ENCODE measurements at places on chromosomes 1 and 21.

GRCh38 chr1:8554956-8555534 lies 237.1 kb downstream of the SLC45A1 start:
- DNase-seq = peak; percentile 86

GRCh38 chr1:34736692-34737091 lies 18.2 kb upstream of the GJB5 start:
- no peak for DNase-seq

DNA sequence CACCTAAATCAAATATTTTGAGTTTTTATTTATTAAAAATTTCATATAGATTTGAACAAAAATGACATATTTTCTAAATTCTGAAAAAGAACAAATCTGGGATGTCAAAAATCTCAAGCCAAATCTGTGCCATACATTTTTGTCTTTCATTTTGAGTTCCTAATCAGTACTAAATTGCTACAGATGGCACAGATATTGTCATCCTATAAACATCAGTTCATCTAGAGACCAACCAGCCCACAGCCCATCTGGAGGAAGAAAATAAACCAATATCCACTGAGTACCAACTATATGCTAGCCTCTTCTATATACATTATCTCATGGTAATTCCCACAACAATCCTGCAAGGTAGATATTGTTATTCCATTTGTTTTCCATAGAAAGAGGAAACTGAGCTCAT lies 156.8 kb upstream of the ATP1B1 start:
- DNase-seq = no peak

GRCh38 chr1:202632241-202632640 lies 78.0 kb downstream of the SYT2 start:
- no peak for DNase-seq

GRCh38 chr1:232599178-232600041 lies 30.5 kb downstream of the SIPA1L2 start:
- peak; percentile 36 for DNase-seq

GRCh38 chr1:227728059-227728891 lies 6.8 kb downstream of the JMJD4 start:
- DNase-seq = peak; percentile 58

GRCh38 chr21:41850085-41850484 lies 29.1 kb downstream of the PRDM15 start:
- no peak for DNase-seq

DNA sequence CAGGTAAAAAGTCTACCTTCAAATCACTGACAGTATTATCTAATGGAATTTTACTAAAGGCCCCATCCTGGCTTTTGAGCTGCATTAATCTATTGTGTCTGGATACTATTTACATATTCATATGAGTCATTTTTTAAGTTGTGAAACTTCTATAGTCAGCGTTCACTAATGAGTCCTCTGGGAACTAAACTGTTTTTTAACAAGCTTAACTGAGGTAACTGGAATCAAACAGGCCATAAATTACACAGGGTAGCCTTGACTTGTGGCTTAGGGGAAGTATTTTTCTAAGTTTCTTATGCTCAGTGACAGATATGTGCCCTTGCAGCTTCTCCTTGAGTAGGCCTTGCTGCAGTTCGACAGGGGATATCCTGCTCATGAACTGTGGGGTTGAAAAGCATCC lies 68.8 kb downstream of the JMJD4 start:
- DNase-seq = no peak

GRCh38 chr1:223426936-223427335 lies 33.7 kb downstream of the CCDC185 start:
- no peak for DNase-seq

DNA sequence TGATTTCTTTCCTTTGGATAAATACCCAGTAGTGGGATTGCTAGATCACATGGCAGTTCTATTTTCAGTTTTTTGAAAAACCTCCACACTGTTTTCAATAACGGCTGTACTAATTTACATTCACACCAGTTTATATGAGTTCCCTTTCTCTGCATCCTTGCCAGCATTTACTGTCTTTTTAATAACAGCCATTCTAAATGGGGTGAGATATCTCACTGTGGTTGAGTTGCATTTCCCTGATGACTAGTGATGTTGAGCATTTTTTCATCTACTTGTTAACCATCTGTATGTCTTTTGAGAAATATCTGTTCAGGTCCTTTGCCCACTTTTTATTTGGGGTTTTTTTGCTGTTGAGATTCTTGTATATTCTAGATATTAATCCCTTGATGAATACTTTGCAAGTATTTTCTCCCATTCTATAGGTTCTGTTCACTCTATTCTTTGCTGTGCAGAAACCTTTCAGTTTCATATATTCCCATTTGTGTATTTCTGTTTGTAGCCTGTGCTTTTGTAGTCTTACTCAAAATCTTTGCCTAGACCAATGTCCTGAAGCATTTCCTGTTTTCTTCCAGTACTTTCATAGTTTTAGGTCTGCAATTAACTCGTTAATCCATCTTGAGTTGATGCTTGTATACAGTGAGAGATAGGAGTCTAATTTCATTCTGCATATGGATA lies 7.3 kb downstream of the HENMT1 start:
- no peak for DNase-seq

GRCh38 chr1:107153014-107153413 lies 12.2 kb downstream of the NTNG1 start:
- DNase-seq = no peak

- DNase-seq = no peak
Observed at GRCh38 chr1:167612587-167613385, 17.2 kb upstream of the RCSD1 start.

GRCh38 chr1:77081834-77082233 lies 137.4 kb downstream of the PIGK start:
- DNase-seq = no peak

GRCh38 chr1:33320619-33321165 lies at the start of gene A3GALT2:
Gene A3GALT2 (minus strand): TSS chr1:33321098. CDS start chr1:33321098, 0 bp downstream.
- no peak for DNase-seq

DNA sequence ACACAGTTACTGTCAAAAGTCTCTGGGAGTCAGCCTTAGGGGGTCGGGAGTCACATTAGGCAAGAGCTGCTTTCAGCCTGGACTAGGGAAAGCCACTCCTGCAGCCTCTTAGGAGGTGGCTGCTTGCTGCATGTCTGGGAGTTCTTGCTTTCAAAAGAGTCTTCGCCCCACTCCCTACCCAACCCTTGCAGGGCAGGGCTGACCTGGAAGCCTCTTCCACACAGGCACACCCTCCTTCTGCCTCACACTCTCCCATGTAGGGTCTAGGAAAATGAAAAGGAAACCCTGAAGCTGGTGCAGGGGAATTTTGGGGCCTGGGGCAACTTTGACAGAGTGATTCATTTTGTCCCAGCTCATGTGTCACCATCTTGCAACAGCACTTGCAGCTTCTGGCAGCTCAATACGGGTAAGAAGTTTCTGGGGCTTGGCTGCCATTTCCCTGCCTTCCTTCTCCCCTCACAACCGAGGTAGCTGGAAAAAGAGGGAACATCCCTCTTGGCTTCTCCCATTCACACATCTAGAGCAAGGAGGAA lies 37.3 kb downstream of the KCND3 start:
- no peak for DNase-seq

- no peak for DNase-seq
Observed at GRCh38 chr1:203968761-203969160, 104.2 kb upstream of the SOX13 start.

GRCh38 chr1:61231795-61232194 lies 149.4 kb downstream of the NFIA start:
- no peak for DNase-seq

- DNase-seq = no peak
Observed at GRCh38 chr1:36367798-36368197, 17.9 kb downstream of the STK40 start.

DNA sequence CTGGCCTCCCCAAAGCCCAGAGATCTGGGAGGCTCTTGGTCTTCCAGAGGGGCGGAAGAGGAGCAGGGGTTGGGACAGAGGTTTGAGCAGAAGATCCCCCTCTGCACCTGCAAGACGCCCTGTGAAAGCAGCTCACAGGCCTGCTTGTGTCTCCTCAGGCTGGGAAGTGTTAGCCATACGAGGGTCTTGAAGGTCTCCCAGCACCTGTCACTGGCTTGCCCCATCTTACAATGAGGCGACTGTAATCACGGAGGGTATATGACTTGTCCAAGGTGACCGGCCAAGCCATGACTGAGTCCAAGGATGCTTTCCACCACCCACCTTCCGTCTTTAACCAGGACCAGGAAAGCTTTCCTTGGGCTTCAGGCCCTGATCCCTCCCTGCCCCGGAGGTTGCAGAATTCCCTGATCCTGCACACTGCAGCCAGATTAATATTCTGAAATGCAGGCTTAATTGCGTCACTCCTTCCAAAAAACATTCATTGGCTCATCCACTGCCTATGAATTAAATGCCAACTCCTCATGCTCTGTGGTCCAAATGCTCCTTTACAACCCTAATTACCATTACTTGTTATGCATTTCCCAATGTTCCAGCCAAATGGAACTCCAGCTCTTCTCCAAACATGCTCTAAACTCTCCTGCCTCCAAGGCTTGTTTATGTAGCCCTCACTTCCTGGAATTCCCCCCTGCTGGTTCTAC lies 64.0 kb downstream of the DDX20 start:
- no peak for DNase-seq

DNA sequence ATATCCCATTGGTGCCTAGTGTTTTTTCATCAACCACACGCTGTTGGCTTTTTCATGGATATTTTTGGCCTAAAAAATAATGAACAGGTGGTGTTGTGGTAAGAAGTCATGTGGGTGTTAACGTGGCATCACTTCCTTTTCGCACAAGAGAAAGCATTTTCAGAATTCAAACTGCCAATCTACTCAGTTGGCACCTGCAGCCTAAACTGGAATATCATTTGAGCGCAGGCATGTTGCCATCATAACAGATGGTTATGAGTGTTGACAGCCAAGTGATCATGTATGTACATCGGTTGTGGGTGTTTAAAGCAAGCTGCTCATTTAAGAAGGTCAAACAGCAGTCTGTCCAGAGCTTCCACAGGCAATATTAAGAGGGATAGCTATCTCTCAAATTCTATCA lies 1963.0 kb downstream of the NCAM2 start:
- DNase-seq = no peak

DNA sequence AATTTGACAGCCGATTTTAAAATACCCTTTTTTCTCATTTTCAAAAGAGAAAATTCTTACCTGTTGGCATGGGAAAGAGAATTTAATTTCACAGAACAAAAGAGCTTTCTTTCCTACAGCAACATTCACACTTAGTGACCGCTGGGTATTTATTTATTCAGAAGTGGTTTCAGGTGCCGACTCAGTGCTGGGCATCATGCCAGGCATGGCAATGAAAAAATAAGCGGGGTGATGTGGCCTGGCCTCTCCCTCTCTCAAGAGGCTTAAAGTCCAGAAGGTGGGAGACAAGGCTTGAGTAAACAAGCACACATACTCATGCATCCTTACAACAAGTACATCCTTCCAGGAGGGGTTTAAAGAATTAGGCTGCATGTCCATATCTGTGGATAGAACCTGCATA lies 4.1 kb upstream of the PCP4 start:
- DNase-seq = no peak

GRCh38 chr1:119758584-119758983 lies 10.1 kb downstream of the HMGCS2 start:
- DNase-seq = no peak

DNA sequence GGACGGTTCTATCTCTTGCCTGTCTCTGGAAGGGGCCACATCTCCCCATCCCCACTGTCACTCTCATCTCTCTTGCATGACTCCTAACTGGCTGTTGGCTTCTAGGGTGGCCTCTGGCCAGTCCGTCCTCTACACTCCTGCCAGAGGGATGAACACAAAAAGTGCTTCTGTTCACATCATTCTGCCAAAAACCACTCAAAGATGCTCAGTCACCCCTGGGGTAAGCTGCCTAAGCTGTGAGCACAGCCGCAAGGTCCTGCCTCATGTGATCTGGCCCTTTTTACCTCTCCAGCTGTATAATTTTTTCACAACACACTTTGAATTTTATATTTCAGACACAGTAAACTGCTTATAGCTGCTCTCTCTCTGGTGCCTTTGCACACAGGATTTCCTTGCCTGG lies 97.6 kb upstream of the CD34 start:
- no peak for DNase-seq

- peak; percentile 71 for DNase-seq
Observed at GRCh38 chr1:211323156-211324063, 3.2 kb upstream of the TRAF5 start.

- DNase-seq = no peak
Observed at GRCh38 chr1:87400813-87401212, 72.1 kb downstream of the LMO4 start.

DNA sequence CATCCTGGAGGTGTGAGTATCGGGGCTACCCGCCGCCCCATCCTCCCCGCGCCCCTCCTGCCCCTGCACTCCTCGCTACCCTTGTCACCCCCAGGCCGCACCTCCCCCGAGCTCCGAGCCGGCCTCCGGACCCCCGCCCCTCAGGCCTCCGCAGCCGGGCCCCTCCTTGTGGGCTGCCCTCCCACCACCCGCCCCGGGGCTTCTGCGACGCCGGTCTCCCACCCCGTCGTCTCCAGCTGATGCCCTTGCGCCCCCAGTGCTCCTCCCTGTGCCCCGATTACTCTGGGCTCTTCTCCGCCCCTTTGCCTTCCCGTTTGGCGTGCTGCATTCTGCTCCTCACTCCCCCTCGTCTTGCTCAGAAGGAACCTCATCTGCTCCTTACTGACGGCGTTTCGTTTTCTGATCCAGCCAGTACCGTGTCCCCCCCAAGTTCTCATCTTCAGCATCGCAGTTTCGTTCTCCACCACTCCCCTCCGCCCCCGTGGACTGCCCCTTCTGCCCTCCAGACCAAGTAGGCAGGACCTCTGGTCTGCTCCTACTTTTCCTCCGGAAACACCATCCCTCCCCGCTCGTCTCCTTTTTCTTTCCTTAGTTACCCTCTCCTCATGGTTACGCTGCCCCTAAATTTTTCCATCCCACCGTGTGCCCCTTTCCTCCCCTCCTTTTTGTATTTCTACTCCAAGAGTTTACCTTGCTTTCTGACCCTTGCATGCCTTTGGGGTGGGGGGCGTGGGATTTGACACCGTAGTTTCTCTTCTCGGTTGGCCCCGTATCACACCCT lies 841 bp downstream of the SNX27 start:
- peak; percentile 39 for DNase-seq

- no peak for DNase-seq
Observed at GRCh38 chr1:227068883-227069282, 128.8 kb downstream of the COQ8A start.

DNA sequence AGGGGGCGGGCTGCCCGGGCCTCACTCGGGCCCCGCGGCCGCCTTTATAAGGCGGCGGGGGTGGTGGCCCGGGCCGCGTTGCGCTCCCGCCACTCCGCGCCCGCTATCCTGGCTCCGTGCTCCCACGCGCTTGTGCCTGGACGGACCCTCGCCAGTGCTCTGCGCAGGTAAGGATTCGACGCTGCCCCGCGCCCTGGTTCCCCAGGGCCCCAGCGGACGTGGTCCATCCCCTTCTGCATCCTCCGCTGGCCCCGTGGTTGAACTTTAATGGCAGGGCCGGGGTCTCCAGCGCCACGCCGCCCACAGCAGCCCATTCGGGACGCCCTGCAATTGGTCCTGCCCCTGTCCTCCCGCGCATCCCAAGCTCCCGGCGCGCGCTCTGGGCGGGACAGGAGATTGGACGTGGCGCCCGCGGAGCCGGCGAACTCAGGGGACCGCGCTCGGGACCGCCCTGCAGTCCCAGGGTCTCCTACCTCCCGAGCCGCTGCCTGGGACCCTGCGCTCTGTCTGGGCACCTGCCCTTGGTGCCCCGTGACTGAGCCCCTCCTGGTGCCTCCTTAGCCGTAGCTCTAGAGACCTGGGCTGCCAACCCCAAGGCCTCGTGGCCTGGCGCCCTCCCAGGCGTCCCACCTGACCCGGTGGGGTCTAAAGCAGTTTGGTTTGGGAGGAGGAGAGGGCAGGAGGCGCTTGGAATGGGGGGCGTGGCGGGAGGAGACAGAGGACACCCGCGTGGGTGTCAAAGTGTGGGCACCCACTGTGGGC lies at the start of gene ALPL:
TSS of gene ALPL (plus strand) at position 73 of the 762 bp plus-strand sequence. CDS start 44,659 bp downstream, outside the sequence.
- DNase-seq = no peak
